ENCODE measurements at places on chromosomes 4 and X. TPM values are rescaled to one million over a fixed set of nuclear protein-coding genes. Genes with fewer than 3 reads are reported as not detected.

- peaks cover 13% of the 10 kb centered on the region for H3K4me1 ChIP-seq
- no peaks in the 10 kb centered on the region for H3K36me3 ChIP-seq
- no peak overlapping the region for H3K27ac ChIP-seq
- H3K27me3 ChIP-seq = peaks cover 44% of the 10 kb centered on the region
These were observed 333.1 kb upstream of the FAM241A start for GRCh38 chr4:111812114-111812513.

DNA sequence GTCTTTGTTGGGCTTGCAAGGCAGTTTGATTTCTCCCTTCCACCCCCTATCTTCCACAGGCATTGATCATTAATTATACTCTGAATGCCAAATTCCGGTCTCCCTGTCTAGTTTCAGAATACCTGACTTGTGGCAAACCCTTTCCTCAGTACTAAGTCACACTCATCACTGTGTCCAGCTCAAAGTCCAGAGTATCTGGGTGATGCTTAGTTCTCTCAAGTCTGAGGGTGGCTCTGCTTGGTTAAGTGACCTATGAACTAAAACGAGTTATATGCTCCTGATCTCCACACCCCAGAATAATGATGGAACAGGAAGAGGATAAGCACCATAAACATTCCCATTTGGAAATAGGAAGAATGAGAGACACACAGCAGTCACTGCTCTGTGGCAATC lies 6.5 kb downstream of the SMIM9 start:
- no peaks in the 10 kb centered on the region for H3K4me1 ChIP-seq
- DNase-seq = no peak
- no peaks in the 10 kb centered on the region for H3K27me3 ChIP-seq
- H3K4me3 ChIP-seq = no peak overlapping the region
- no peak overlapping the region for H3K27ac ChIP-seq
- H3K36me3 ChIP-seq = no peaks in the 10 kb centered on the region

DNA sequence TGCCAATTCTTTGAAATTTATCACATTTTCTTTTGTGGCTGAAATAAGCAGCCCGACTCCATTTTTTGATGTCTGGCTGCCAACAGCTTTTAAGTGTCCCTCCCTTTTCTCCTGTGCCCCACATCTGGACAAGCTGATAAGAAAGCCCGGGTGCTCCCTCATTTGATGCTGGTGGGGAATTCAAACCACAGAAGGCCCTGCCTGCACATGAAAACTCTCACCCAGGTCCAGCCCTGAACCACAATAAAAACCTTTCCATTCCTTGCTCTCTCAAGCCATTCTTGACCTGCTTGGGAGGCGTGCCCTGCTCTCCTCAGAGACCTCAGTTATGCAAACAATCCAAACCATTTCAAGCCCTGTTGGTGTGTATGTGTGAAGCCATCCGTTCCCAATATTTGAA lies 93.9 kb downstream of the FAM53A start:
- H3K27ac ChIP-seq = no peak overlapping the region
- no peaks in the 10 kb centered on the region for H3K27me3 ChIP-seq
- H3K4me1 ChIP-seq = no peaks in the 10 kb centered on the region
- no peaks in the 10 kb centered on the region for H3K36me3 ChIP-seq
- DNase-seq = no peak
- no peak overlapping the region for H3K4me3 ChIP-seq

DNA sequence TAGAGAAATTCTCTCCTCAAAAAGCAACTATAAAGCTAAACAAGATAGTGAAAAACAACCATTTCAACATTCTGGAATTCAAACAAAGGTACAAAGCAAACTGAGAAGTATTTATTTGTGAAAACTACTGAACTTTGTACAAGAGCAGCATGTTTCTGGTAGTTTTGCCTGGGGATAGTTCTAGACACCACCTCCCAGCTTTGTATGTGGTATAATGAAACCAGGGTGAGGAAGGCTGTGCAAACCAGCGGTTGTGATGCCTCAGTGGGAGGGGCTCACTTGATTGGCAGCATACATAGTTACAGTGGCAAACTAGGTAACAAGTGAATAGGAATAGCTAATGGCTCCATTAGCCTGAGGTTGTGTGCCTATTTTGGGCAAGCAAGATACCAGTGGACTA lies 18.6 kb upstream of the FRMD7 start:
- H3K4me3 ChIP-seq = no peak overlapping the region
- H3K27ac ChIP-seq = no peak overlapping the region
- H3K27me3 ChIP-seq = no peaks in the 10 kb centered on the region
- no peaks in the 10 kb centered on the region for H3K4me1 ChIP-seq

DNA sequence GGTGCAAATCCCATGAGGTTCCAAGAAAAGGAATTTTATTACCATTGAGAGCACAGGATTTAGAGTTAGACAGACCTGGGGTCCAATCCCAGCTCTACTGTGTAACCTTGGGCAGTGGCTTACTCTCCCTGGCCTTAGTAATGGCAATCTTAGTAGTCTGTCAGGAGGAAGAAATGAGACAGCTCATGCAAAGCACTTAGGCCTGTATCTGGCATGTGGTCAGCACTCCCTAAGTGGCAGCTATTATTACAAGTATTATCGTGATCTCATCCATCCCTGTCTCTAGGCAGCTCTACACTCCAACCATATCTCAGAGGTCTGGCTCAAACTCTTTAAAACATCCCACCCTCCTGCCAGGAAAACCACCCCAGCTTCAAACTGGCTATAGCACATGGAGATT lies 129.6 kb upstream of the NALF2 start:
- no peaks in the 10 kb centered on the region for H3K4me1 ChIP-seq
- H3K27me3 ChIP-seq = no peaks in the 10 kb centered on the region
- no peak for DNase-seq

TEX13B gene
- total RNA-seq = not detected

FABP2 gene
- total RNA-seq = not detected

RIPPLY1 gene
- not detected for total RNA-seq
